Activated gamma-delta T cell treated with Interleukin-2 at 50 U/mL for 16 hours (primary cell): ENCODE measurements at places on chromosomes 12 and 14.

GRCh38 chr12:51217968-51218606 lies at the start of gene POU6F1:
Gene POU6F1 (minus strand): TSS chr12:51218062. CDS start chr12:51206836, 11,226 bp downstream.
- DNase-seq: peak; percentile 63

- DNase-seq: no peak
These were observed 1216.4 kb upstream of the USP15 start for GRCh38 chr12:61043838-61044237.

- no peak for DNase-seq
These were observed 83.0 kb upstream of the LGR5 start for GRCh38 chr12:71356569-71356968.

DNA sequence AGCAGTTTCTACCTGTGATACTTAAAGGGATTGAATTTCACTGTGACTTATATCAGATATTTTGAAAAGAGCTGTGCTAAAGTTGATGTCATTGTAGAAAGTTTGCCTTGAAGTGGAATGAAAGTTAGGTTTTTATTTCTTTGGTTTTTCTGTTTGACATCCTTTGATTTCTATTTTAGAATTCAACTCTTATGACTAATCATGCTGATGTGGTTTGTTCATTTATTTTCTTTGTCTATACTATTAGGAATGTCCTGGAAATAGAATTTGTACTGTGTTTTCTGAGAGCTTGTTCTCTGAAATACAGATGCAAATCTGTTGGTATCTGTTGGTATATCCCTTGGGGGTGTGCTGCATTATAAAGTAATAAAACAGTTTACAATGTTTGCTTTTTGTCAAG lies 3.3 kb downstream of the CNOT2 start:
- no peak for DNase-seq

DNA sequence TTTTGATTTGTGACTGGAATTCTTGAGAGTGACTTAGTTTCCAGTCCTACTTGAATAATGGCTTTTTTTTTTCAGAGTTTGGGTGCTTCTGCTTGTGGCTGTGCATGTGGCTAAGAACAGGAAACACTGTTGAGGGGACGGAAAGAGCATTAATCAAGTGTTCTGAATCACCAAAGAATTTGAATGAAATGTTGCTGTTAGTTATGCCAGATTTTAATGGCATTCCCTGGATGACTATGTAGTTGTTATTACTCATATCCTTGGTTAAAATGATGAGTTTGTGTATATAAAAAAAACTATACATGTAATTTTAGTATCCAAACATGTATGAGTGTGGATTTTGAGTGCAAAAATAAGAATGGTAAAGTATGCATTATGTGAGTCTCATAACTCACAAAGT lies 347.9 kb downstream of the BCAT1 start:
- no peak for DNase-seq

DNA sequence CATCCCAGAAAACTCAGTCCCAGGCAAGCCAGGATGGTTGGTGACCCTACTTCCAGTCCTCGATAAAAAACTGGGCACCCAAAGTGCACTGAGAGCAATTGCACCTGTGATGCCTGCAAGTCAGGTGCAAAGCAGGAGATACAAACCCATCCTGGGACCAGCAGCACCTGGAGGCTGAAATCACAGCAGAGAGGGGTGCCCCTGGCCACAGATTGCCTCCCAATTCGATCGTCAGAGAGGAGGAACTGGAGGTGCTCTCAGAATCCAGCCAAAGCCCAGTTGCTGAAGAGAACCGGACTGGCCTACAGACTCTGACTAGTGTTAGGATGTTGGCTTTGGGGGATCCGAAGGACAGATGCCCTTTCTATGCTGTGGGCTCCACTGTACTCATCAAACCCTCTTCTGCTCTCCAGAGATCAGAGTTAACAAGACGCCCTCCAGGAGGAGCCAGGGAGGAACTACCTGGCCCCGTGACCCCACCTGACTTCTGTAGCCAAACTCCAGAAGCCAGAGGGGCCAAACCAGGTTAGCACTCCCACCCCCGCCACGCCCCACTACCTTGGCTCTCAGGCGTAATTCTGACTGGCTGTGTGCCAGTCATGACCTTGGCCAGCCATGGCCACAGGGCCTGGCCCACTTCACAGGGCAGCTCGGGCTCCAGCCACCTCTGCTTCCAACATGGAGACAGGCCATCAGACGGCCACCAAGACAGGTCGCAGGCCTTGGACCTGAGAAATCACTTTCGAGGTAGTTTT lies 284.5 kb upstream of the RTL1 start:
- no peak for DNase-seq

DNA sequence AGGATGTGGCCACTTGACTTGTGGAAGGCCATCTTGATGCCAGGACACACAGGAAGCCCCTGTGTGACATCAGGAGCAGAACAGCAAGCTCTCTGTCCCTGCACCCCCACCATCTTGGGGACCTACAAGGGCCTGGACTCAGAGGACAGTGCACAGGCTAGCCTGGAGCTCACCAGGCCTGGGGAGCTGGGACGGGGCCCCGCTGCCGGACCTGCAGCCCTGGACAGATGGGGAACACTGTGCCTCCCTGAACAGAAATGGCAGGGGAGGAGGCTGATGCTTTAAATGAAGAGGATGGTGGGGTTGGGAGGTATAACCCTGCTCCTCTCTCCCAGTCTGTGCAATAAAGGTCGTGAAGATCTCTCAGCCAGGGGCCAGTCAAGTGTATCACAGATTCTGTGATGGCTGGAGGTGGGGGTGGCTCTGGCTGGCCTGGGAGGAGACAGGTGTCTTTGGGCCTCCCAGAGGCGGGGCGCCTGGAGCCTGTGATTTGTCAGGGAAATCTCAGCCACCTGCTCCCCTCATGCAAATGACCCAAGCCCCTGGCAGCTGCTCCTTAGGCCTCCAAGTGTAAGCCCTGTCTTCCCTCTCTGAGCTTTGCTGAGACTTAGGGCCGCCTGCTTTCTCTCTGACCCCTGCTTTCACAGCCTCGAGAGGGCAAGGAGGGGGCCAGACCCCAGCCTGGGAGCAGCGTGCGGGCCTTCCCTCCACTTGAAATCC lies 1.1 kb upstream of the GNB3 start:
- DNase-seq: no peak

DNA sequence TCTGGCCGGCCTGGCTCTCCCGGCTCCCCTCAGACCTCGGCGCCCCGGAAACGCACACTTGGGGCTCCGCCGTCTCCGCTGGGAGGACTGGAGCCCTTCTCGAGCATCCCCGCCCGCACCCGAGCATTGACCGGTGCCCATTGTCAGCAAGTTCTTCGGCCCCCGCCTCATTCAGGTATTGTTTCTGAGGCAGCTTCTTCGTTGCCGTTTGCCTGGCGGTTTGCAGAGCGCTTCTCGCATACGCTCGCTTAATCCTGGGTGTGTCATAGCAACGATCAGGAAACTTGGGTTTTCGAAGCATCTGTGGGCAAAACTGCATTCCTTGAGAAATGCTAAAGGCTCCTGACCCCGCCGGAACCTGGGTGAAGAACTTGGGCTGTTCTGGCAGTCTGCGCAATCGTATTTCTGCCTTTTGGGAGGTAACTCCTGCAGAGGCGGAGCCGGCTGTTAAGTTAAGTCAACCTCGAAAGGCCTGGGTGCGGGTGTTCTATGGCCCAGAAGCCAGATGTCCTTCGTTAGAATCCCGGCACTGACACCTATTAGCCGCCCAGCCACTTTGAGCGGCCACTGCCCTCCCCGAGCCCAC lies 518 bp downstream of the GSKIP start:
- peak; percentile 31 for DNase-seq

- DNase-seq: no peak
These were observed 4.1 kb downstream of the CDKN1B start for GRCh38 chr12:12721176-12721751.

DNA sequence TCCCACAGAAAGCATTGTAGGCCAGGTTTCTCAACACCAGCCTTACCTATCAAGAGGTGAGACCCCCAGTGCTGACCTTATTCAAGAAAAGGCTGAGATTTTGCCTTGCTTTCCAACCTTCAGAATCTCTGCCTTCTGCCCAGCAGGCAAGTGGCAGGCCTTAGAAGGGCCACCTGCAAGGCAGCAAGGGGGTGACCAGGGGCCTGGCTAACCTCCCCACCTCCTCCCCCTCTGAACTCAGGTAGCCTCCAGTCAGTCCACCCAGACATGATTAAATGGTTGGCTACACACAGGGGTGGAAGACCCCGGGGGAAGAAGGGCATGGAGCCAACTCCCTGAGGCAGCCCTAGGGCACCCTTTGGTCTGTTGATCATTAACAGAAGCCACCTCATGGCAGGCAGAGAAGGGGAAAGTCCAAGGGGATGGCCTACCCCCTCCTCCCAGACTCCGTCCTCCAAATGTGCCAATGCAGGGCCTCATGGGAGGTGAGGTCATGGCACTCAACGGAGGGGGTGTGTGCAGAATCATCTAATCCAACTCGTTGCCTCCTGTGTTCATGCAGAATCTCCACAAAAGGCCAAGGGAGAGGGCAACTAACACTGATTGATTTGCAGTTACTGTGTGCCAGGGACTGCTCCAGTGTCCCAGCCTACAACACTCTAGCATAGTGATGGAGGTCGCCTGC lies 8.5 kb downstream of the ZFP36L1 start:
- no peak for DNase-seq

DNA sequence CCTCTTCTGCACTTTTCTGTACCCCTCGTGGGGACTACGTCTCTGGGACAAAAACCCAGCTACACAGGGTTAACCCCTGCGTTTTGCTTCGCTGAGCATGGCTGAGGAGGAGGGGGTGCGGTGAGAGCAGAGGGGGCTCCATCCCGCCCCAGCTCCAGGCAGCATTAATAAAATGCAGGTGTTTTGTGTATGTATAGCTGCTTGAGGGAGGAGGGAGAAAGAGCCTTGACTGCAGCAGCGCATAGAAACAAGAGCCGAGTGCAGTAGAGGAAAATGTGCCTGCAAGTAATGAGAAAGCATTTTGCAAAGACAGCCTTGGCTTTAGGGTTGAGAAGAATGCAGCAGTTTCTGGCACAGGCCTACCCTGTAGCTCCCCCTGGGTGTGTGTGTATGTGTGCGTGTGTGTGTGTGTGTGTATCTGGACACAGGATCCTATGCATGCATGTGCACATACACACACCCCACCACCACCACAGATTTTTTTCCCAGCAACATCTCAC lies 103.9 kb downstream of the ZFP36L1 start:
- DNase-seq: no peak

GRCh38 chr12:22355011-22355580 lies 20.6 kb upstream of the ST8SIA1 start:
- DNase-seq: no peak

DNA sequence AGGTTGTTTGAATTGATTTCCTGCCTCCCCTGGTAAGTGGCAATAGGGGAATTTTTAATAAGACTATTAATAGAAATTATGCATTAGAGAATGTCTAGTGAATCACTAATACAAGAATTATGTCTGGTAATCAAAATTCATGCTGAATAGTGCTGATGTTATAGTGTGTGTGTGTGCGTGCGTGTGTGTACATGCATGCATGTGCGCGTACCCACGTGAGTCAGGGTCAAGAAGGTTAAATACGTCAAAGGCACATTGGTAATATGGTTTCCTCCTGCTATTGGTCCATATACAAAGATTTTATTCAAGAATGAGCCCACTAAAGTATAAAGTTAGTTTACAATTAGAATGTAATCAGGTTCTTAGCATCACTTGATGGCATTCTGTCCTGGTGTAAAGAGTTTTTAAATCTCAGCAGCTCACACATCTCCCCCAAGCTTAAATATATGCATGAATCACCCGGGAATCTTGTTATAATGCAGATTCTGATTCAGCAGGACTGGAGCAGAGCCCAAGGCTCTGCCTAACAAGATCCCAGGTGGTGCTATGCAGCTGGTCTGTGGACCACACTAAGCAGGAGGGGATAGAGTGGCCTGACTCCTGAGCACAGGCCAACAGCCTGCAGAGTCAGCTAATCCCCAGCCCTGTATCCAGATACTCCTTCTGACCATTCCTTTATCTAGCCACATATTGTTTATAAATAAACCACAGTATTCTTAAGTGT lies 43.9 kb downstream of the TTC9 start:
- no peak for DNase-seq

GRCh38 chr14:30195941-30196340 lies 268.3 kb upstream of the PRKD1 start:
- DNase-seq: no peak

DNA sequence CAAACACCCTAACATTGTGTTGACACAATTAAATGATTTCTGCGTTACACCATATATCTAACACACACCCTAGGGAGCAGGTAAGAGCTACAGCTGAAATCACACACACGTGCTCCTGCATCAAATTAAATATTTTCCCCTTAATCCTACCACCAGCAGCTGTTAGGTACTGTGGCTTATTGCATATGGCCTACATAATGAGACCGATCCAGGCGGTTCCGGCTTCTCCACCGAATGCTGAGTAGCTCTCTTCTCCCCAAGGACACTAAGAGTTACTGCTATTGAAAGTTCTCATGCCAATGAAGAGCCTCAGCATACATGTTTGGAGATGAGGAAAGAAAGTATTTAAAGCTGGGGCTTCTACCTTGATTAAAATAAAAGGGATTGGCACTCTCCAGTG lies 472.2 kb upstream of the STXBP6 start:
- DNase-seq: no peak

DNA sequence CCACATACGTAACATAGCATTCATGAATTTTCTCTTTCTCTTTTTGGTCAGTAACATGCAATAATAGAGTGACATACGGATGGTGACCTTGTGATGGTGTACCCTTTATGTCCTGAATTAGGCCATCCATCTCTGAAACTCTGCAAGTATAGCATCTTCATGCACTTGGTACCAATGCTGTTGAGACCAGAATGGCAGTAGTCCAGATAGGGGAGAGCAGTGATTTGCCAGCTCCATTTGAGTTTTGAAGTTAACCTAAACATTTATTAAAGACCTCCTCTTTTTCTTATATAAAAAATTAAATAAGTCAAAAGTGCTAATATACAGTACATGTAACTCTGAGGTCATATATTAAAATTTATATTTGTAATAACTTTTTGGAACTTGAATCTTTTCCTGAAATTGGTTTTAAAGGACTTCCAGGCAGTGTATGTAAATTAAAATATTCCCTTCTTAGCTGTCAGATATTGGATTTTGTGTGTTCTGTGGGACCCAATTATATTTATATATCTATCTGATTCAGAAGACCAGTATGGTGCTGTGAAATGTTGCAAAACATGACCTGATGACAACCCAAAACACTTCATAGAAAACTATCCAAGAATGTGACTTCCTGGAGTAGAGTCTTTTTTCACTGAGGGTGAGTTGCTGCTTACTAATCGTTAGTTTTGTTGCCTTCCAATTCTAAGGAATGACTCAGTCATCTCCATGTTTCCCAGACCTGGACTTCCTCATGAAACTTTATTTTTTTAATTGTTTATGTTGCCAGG lies 3.5 kb downstream of the ELK3 start:
- DNase-seq: no peak

DNA sequence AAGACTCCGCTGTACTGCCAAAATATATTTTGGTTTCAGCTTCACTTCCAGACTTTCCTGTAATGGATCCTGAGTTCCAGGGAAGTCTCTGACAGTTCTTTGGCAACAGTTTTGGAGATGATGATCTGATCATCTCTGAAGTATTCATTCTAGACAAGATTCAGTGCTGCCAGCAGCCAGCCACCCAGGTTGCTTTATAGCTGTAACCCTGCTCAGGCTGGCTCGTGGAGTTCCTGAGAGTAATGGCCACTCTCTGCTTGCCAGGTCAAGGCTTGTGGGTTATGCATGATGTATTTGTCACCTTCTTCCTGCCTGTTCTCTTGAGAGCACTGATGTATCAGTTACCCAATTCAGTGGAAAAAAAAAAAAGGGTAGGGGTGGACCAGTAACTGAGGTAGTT lies 124.3 kb downstream of the PPHLN1 start:
- DNase-seq: no peak

GRCh38 chr12:50695961-50696360 lies 67.9 kb upstream of the ATF1 start:
- DNase-seq: no peak

- DNase-seq: no peak
These were observed 4.5 kb downstream of the USP30 start for GRCh38 chr12:109056891-109057290.
